D721Med (cell line): ENCODE measurements at places on chromosomes 3 and 15.

DNA sequence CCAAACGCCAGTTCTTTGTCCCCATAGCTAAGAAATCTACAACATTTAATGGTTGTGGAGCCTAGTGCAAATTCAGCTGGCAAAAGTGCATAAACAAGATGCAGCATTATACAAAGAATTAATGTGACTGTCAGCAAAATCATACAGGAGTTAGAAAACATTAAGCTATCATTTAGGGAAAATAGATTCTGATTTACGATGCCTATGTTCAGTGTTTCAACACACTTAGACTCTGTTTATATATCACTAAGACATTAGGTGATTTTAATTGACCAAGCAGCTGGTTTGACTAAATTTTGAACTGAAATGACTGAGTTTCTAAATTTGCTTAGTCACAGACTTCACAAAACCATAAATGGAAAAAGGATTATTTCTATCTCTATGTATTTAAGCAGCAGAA, 1076.8 kb downstream of the TBL1XR1 start:
- no peak for DNase-seq

DNA sequence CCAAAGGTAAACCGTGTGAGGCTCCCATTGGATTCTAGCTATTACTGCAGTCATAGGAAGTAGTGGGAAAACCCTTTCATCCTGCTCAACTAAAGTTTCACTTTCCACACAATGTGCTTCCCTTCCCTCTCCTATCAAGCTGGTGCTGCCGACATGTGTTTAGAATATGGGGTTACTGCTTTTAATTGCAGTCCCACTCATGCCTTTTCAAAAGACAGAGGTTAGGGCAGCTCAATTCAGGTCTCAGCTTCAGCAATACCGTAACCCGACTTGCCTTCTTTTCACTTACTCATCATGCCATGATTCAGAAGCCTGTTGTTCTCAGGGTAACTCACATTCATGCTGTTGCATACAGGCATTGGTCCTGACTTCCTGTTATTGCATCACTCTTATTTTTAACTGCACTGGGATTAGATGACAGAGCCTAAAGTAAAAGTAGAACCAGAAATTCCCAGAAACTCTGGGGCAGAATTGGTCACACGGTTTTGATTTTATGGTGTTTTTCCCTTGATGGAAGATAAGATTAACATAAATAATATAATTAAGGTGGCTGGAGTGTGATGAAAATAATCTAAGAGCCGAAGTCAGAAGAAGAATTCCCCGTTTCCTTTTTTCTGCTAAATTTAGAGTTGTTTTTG, 45.7 kb downstream of the C2CD4B start:
- DNase-seq = no peak

DNA sequence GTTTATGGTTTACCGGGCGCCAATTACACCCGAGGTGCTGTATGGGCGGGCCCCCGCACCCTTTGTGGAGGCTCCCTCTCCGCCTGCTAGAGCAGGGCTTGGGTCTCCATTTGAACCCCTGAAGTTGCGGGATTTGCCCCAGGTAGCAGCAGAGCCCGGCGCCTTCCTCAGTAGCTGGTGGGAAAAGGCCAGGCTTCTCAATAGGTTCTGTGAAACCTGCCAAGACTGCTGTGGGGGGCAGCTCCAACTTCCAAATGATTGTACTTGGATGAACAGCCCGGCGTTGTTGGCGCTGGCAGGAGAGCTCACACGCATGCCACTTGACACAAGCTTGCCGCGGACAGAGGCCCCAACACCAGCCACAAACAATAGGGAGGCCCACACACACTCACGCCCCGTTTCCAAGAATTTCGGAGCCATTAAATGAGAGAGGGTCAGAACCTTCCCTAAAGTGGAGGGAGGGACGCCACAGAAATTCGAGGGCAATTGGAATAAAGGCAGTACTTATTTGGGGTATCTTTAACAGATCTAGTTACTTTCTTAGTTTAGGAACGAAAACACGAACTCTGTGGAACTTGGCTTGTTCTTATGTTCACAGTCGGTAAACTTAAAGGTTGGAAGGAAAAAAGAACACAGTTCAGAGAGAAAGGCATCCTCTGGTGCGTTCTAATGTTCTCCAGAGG, 1.4 kb downstream of the EPHB3 start:
- no peak for DNase-seq

- DNase-seq = no peak
Observed at GRCh38 chr3:156670652-156671051, 3.7 kb upstream of the TIPARP start.

DNA sequence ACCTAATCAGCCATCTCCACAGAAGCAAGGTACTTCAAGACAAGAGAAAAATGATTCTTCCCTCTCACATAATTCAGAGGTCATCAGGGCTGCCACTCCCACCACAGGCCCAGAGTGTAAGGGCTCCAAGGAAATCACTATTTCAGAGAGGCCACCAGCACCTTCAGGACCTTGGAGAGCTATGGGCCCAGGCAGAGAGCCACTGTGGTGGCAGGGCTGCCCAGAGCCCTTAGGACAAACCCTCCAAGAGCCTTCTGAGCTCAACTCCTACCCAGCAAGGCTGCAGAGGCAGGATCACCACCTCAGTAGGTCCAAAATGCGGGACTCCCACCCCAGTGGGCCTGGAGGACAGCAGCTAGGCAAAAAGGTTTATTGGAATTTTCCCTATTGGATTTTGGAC, 17.9 kb upstream of the FAN1 start:
- DNase-seq = no peak

DNA sequence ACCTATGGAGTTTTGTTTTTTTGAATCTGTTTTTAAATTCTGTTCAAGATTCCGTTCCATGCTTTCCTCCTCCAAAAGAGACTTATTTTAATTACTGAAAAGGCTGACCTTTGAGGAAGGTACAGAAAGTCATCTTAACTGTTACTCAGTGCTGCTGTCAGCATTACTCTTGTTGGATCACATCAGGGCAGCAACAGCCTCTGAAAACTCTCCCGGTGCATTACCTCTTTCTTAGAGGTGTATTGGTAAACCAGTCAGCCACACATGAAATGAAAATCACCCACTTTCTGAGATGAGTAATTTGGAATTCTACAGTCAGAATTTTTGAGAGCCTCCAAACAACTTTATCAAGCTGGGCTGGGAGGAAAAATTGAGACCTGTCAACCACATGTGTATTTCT, 88.5 kb upstream of the LIMD1 start:
- no peak for DNase-seq

GRCh38 chr3:124483915-124484470, 246.3 kb upstream of the UMPS start:
- no peak for DNase-seq

DNA sequence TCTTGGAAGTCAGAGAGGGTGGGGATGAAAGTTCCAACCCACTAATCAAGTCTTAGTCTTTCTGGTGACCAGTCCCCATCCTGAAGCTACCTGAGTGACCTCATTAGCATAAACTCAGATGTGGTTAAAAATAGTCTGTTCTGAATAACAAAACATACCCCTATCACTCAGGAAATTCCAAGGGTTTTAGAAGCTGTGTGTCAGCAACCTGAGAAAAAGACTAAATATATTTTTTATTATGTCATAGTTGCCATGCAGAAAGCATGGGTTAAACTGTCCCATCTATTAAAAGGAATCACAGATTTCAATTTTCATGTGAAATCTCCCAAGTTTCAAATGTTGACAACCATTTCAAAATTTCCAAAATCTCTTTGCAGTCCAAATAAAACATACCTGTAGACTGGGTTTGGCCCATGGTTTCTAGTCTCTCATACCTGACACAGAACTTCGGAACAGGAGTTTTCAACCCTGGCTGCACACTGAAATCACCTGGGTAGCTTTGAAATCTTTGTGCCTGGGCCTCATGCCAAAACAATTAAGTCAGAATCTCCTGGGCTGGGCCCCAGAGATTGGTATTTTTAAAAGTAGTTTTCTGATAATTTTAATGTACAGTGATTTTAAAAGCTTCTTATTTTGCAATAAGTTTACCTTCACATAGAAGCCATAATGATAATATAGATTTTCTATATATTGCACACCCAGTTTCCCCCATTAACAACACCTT, 476.3 kb downstream of the RBMS3 start:
- DNase-seq = no peak

- DNase-seq = no peak
Observed at GRCh38 chr3:72234391-72234790, 449.4 kb upstream of the PROK2 start.

- DNase-seq = no peak
Observed at GRCh38 chr15:40379374-40379773, 3.1 kb upstream of the KNSTRN start.

DNA sequence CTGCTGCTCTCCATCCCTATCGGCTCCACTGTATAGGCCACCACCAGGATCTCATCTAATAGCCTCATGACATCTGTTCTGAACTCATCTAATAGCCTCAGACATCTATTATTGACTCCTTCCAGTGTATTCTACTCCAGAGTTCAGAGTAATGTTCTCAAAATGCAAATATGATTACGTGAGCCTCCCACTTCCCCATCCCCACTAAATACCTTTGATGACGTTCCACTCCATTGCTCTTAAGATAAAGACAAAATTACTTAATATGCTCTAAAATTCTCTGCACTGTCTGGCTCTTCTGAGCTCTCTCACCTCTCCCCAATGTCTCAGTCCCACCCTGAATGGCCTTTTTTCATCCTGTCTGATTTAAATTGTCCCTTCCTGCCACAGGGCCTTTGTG, 94.7 kb downstream of the SAMMSON start:
- no peak for DNase-seq

- DNase-seq = no peak
Observed at GRCh38 chr3:123540285-123540684, 44.6 kb downstream of the HACD2 start.

DNA sequence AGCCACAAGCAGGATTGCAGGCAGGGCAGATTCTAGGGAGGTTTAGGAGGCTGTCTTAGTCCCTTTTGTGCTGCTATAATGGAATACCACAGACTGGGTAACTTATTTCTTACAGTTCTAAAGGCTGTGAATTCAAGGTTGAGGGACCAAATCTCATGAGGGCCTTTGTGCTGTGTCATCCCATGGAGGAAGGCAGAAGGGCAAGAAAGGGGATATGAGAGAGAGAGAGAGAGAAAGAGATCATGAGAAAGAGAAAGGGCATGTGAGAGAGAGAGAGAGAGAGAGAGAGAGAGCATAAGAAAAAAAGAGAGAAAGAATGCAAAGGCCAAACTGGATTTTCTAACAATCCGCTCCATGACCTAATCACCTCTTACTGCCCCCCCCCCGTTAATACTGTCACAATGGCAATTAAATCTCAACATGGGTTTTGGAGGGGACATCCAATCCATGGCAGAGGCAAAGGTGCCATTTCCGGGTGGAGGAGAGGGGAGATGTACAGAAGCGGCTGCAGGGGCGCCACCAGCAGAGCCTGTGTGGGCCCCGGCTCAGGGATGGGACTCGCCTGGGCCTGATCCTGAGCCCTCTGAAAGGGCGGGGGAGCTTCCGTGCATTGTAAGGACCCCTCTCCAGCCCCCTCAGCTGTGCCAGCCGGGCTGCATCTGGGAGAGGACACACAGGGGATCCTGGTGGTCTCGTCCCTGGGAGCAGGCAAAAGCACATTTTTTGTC, 20.5 kb downstream of the MRPS11 start:
- DNase-seq = no peak

- DNase-seq = no peak
Observed at GRCh38 chr3:161171639-161172552, 49.2 kb upstream of the NMD3 start.

DNA sequence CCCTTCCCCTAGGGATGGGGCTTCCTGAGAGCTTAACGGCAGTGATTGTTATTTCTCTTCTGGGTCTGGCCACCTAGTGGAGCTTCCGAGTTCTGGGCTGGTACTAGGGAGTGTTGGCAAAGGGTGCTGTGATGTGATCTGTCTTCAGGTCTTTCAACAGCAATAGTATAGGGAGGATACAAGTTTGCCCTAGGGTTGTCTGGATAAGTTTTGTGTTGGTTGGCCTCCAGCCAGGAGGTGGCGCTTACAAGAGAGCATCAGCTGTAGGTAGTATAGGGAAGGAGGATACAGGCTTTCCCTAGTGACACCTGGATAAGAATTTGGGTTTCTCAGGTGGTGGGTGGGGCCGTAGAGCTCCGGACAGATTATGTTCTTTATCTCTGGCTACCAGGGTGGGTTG, 19.2 kb upstream of the CPOX start:
- no peak for DNase-seq

- DNase-seq = no peak
Observed at GRCh38 chr3:71348831-71349230, 234.7 kb downstream of the FOXP1 start.

DNA sequence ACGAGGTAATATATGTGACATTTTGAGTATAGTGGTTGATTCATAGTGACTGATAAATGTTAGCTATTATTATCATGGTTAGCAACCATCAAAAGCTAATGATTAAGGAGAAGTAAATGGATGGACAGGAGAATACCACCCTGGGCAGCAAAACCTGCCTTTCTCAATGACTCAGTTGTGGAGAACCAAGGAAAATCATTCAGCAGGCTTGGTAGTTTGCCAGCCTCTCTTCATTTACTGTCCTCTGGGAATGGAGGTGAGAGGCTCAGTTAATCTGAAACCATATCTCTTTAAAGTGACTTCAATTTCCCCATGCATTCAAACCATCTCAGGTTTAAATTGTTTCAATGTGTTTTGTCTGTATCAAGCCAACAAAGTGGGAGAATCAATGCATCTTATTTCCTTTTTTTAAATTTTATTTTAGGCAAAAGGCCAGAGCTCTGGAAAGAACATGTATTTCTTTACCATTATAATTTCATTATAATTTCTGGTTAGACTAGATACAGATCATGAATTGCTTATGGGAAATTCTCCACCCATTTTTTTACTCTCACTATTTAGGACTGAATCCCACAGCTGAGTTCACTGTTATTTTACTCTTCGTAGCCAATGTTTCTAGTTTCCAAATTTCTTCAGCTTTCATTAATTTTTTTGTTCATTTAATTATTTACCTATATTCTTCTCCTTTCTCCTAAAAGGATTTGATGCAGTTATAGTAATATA, 2.7 kb downstream of the TM4SF18 start:
- DNase-seq = no peak

DNA sequence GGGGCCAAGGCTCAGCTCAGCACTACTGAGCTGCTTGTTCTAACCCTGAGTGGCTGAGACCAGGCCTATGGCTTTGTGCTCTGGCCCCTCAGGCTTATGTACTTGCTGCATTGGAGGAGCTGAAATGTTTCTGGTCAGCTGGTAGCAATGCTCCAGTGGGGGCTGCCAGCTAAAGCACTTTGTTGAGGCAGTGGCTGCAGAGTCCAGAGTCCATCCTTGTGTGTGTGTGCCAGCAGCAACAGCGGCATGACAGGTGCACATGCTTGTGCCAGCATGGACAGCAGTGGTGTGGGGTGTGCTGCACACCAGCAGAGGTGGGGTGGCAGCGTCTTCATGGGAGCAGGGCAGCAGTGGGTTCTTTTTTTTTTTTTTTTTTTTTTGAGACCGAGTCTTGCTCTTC, 169.1 kb downstream of the VPS8 start:
- DNase-seq = no peak

GRCh38 chr3:142618917-142619461, 22.8 kb downstream of the PLS1 start:
- DNase-seq = no peak
